G401 (cell line): ENCODE measurements at places on chromosomes 7 and 10.
A peak's percentile ranks its signal among the peaks of the same experiment; 100 is the strongest.

DNA sequence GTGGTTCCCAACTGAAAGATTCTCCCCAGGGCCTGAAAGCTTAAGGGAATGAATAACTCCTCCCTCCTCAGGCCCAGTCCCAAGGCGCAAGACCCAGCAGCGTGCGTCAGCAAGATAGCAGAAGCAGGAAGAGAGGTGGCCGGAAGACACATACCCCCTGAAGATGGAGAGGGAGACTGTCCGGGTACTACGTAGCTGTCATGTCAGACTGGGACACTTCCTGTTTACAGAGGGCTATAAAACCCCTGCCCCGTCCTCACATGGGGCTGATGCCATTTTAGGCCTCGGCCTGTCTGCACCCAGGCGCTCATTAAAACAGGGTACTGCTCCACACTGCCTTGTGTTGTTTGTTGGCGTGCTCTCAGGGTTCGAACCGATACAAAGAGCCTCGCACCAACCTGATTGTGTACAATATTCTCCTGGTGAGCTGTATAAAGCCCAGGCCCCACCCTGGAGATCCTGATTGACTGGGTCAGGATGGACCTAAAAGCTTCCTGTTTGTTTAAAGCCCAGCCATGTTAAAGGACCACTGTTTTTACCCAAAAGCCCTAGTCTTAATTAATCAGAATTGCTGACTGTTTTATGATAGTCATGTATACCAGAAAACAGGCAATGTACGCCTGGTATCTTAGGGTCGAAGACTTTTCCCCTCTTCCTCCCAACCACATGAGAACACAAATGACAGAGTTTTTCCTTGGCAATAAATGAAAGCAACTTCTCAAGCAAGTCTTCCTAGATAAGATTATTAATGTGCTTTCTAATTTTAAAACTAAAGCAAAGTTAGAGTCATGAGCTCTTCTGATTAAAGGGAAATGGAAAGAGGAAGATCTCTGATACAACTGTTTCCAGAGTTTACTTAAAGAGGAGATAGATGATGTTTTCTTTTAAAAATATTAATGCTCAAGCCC lies 251.5 kb downstream of the DOCK4 start:
- no peak for DNase-seq

- no peak for DNase-seq
These were observed 94.0 kb upstream of the STEAP1B start for GRCh38 chr7:22594020-22594419.

GRCh38 chr10:126770809-126771208 lies 100.3 kb upstream of the C10orf90 start:
- DNase-seq: no peak

DNA sequence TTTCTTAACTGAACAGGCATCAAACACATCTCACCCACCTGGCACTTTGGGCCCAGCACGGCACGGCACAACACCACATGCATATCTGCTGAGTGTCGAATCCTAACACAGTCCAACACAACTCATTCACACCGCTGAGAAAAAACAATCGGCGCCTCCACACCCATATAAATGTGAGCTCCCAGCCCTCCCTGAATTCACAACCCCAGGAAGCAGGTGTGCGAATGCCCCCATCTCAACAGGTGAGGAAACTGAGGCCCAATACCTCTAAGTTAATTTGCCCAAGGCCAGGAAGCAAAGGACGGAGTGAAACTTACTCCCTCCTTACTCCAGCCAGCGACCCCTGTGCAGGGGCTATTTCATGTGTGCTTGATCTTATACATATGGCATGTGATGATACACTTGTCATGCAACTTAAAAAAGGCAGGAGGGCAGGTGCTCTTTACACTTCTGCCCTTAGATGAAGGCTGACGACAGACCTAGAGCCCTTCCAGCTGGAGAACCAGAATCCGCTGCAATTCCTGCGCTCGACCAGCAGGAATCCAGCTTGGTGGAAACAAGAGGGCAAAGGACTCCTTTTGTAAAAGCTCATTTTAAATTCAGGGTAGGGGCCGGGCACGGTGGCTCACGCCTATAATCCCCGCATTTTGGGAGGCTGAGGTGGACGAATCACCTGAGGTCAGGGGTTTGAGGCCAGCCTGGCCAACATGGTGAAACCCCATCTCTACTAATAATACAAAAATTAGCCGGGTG lies 116.0 kb downstream of the LARP4B start:
- no peak for DNase-seq

GRCh38 chr7:138125119-138125518 lies 48.9 kb downstream of the AKR1D1 start:
- no peak for DNase-seq

DNA sequence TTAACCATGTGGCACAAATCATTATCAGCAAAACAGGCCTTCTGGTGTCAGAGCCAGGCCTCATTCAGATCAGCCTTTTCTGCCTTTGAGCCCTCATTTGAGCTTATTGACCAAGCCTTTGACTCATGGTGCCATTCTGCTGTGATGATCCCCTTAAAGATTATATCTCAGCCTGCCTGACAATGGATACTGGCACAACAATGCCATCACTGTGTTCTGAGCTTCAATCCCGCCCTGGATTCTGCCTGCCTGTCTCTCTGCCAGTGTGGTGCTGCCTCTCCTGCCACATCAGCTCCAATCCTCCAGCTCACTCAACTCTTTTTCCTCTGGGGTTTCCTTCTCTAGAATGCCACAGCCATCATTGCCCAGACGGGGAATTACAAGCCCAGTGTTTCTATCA lies 52.6 kb downstream of the SRI start:
- no peak for DNase-seq

DNA sequence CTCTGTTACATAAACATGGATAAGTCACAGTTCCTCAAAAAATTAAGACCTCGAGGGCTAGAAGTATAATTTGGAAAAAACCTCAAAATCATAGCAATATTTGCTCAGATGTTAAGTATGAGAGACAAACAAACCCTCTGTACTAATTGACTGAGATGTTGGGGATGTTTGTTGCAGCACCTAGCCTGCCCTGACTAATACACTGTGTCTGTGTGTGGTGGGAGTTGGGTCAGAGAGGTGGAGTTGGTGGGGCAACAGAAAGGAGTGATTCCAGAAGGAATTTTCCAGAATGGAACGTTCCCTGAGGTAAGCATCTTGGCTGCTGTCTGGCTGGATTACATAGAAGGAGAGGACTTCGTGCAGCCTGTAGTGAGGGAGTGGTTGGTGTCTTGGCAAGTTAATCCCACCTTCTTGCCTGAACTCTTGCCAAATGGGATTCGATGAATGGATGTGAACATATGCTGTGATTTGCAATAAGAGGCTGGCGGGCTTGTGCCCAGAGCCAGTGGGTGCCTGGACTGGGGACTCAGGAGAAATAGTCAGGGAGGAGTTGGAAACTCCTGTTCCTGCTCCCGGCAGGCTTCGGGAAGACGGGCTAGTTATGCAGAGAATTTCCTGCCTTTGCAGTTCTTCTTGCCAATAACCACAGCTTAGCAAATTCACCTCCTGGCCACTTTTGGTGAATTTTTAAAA lies 9.3 kb upstream of the FAM180A start:
- no peak for DNase-seq

DNA sequence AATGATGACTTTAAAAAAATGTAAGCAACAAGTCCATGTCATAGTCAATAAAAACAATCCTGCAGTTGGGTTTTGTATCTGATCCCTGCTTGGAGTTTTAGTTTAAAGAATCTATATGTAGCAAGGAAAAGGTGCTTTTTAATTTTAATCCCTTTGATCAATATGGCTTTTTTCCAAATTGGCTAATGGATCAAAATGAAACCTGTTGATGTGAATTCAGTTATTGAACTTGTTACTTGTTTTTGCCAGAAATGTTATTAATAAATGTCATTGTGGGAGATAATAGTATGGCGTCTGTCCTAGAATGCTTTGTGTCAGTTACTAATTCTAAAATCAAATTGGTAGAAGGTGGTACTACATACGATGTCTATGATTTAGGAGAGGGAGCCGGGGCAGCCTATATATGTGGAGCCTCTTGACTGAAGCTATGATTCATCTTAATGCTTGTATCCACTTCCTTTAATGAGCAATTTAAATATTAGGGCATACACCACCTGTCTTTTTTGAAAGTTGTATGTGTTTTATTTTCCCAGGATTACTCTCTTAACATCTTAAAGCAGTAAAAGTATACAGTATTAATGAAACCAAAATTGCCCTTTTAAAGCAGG lies 10.3 kb upstream of the PBLD start:
- DNase-seq: no peak

DNA sequence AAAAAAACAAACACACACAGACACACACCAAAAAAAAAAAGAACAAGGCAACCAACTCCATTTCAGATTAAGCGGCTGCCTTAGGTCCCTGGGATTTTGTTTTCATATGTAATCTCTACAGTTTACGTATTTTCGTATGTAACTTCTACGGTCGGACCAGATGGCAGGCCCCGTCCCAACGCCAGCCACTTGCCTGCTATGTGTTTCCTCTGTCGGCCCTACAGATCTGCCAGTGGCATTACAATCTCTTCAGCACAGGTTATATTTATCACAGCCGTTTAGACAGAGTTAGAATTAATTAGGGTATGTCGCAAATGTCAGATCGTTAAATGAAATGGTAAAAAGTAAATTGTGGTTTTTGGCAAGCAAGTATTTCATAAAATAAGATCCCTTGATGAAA lies 99.3 kb downstream of the DNAJB6 start:
- DNase-seq: no peak

DNA sequence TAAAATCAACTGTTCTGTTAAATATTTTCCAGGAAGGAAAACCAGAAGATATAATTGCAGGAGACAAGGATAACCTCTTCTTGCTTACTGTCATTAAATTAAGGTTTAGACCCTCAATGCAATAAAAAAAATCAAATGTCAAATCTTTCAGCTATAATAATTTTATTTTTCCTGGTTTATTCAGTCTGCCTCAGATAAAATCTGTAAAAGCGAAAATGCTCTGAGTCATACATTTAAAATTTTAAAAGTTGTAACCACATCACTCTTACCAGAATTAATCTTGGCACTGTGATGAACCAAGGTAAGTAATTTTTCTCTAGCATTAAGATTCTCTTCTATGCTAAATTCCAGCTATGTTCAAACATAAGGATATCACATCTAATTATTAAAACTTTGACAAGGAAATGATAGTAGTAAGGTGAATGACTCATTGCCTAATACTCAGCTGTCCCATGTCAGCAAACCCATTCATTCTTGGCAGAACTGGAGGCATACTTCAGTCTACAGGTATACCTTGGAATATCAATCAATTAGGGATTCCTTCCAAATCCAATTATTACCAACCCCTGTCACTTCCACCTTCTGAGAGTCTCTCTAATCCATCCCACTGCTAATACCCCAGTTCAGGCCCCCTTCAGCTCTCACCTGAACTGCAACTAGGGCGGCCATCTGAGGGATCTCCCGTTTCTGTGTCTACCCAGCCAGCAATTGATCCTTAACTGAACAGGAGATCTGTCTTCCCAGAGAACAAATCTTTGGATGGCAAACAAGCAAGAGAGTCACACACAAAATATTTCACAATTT lies 434.1 kb downstream of the GRM8 start:
- DNase-seq: no peak

GRCh38 chr7:36746347-36746746 lies 22.1 kb upstream of the AOAH start:
- DNase-seq: no peak

- DNase-seq: no peak
These were observed 48.1 kb upstream of the TES start for GRCh38 chr7:116162254-116162653.

- no peak for DNase-seq
These were observed 1.3 kb upstream of the TRIM24 start for GRCh38 chr7:138458576-138459412.

- no peak for DNase-seq
These were observed 167.5 kb downstream of the ITGB1 start for GRCh38 chr10:32790483-32790882.

DNA sequence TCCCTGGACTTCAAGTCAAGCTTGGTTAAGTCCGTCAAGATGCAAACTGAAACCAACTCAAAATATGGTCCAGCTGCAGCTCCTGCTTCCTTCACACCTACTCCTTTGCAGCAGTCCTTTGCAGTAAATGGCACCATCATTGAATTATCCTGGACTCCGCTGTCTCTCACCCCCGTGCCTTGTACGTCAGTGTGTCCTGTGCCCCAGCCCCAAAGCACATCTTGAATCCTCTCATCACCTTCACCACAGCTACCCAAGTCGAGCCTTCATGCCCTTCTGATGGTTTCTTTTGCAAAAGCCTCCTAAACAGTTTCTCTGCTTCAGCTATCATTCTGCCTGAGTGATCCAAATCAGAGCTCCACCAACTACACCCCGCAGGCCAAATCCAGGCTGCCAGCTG lies 88.4 kb upstream of the LEP start:
- DNase-seq: no peak

- no peak for DNase-seq
These were observed 160.0 kb upstream of the TCF7L2 start for GRCh38 chr10:112790030-112790429.

DNA sequence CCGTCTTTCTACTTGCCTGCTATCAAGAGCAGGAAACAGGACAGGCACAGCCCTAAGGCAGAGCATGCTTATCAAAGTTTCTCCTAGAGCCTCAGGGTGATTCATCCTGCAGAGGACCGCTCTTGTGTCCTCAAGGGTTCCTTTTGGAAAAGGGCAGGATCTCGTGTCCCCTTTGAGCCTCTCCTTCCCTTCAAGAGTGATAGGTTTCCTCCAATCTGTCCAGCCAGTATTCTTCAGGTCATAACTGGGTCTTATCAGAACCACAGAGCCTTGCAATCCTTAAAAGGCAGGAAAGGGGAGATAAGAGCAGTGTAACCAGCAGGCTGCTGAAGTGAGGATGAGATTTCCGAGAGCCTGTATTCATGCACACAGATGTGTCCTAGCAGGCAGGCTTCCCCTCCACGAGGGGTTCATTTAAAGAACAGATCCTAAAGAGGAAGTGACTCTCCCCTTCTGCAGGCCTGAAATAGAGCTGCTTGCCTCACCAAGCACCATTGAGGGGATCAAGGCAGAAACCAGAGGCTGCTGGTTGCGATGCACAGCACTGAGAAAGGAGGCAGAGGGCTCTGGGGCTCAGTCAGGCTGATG lies 90.5 kb upstream of the SVIL start:
- no peak for DNase-seq

- peak; percentile 57 for DNase-seq
These were observed 27.8 kb downstream of the HIBADH start for GRCh38 chr7:27634671-27635493.

DNA sequence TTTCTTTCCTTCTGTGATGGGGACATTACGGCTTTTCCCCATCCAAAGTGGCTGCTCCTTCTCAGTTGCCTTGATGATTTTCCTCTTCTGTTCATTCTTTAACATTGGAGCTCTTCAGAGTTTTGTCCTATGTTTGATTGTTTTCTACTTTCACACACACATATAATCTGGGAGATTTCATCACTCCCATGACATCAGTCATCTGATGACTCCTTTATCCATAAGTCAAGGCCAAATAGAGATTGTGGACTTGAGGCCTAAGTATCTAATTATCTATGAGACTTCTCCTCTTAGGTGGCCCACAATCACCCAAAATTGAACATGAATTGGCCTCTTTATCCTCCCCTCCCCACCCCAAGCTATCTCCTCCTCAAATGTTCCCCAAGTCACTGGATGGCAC lies 5.3 kb upstream of the COL1A2 start:
- DNase-seq: no peak

GRCh38 chr10:78437998-78438906 lies 404.6 kb downstream of the RPS24 start:
- no peak for DNase-seq

GRCh38 chr10:71671994-71672946 lies 47.3 kb downstream of the C10orf105 start:
- no peak for DNase-seq
